ENCODE measurements at places on chromosomes 3 and 15. TPM values are rescaled to one million over a fixed set of nuclear protein-coding genes. Genes with fewer than 3 reads are reported as not detected.

DNA sequence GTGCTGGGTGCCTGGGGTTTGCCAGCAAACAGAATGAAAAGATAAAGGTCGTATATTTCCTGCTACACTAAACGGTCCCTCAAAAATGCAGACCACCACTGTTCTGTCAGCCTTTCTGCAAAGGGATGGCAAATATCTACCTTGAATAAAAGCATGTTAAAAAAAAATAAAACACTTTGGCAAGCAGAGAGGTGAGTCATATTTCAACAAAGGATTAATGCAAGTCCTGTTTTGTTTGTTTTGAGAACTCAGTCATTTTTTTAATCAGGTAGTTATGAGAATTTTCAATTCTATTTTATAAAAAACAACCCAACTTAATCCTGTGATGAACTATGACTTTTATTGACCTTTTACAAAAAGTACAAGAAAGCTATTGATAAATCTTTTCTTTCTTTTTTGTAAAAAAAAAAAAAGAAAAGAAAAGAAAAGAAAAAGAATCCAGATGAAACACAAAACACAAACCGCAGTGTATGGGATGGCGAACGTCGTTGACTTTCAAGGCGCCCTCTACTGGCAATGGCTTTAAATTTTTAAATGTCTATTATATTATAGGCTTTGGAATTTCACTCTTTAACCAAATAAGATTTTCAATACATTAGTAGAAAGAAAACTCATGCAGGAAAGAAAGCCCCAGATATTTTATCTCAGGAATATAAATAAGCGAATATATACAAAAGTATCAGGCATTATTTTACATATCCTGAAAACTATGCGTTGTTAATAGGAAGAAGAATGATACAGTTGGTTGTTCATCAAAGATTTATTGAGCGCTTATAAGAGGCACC lies 87.8 kb downstream of the NCEH1 start:
- peak; percentile 60 for DNase-seq

The TERC gene
- 78.7 TPM for total RNA-seq

DNA sequence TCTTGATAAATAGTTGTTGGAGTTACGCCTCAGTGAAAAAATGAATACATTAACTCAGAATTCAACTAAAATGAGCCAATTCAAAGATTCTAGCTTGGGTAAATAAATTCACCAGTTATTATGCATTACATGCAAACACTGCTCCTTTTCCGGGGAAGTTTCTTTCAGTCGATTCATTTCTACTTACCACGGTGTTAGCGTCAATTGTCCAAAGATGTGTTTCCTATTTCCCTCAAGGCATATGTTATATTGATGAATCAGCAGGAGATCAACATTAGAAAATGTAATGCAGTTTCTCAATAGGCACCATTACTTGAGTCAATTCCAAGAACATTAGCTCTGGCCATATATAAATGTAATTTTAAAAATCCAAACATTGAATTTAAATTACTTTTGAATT lies 517.7 kb downstream of the OTOL1 start:
- no peak for DNase-seq

- DNase-seq: no peak
Observed at GRCh38 chr3:60190073-60190472, 1061.2 kb downstream of the FHIT start.

GRCh38 chr3:9213019-9213634 lies 36.3 kb downstream of the SRGAP3 start:
- no peak for DNase-seq

GRCh38 chr3:169239756-169240155 lies 423.8 kb downstream of the MECOM start:
- no peak for DNase-seq

DNA sequence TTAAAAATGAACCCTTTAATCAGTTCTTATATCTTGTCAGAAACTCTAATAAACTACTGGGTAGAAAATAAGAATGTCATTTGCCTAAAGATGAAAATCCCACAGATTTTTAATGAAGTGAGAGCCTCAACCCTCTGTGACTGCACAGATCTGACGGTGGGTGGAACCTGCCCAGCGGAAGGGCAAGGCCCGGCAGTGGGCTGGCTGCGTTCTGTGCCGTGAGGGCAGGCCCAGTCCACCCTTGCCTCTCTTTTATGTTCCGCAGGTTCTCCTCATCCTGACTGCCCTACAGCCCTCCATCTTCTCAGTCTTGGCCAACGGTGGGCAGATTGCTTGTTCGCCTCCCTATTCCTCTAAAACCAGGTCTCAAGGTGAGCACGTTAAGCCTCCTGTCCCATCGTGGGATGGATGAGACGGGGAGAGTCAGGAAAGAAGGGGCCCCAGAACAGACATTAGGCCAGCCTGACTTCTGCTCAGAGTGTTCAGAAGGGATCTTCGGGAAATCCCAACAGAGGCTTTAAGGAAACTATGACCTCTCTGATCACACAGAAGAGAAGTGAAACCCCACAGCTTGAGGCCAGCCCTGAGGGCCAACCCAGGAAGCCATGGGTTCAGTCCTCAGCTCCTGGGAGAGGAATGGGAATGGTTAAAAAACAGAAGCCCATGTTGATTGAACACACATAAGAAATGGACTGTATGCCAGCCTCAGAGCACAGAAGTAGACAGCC lies 16.0 kb downstream of the SLC51A start:
- no peak for DNase-seq

The CXCR6 gene
- not detected for total RNA-seq

DNA sequence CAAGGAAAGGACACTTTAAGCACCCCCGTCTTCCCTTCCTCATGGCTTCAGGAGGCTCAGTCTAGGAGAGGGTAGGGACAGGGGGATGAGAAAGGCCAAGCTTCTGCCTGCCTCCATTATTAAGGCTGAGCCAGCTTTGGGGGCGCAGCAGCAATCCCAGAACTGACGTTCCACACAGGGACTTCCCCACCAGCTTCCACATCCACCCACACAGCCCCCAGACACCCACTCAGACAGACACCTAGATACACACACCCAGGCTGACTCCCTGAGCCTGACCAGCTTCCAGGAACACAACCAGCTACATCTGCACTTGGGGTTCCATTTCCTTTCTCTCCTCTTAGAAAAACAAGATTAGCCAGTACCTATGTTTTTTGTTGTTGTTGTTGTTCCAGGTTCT lies 4.7 kb downstream of the HCN4 start:
- no peak for DNase-seq

DNA sequence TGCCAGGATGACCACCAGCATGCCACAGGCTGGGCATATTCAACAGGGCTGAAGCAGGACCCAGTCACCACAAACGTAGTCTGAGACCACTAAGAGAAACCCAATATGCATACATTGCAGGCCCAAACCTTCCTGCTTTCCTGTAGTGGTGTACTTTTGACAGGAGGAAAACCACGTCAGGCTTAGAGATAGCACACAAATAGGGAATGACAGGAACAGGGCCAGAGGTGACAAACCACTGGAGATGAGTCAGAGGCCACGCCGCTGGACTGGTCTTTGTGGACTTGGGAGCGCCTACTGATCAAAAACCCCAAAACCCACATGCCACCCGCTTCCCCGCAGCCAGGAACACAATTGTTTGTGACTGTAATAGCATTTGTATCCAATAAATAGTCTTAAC lies 3.6 kb upstream of the EFCAB12 start:
- no peak for DNase-seq

- DNase-seq: no peak
Observed at GRCh38 chr3:146093896-146094295, 67.1 kb downstream of the PLOD2 start.

DNA sequence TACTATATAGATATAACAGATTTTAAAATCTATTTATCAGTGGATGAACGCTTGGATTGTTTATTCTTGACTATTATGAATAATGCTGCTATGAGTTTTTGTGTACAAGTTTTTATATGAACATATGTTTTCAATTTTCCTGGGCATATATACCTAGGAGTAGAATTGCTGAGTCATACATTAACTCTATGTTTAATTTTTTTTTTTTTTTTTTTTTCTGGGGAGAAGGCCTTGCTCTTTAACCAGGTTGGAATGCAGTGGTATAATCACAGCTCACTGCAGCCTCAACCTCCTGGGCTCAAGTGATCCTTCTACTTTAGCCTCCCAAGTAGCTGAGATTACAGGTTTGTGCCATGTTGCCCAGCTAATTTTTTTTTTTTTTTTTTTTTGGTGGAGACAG lies 9.1 kb downstream of the CIDEC start:
- DNase-seq: peak; percentile 46

The IMPG2 gene
- total RNA-seq: 0.03 TPM

The IL17RE gene
- total RNA-seq: 12.8 TPM

DNA sequence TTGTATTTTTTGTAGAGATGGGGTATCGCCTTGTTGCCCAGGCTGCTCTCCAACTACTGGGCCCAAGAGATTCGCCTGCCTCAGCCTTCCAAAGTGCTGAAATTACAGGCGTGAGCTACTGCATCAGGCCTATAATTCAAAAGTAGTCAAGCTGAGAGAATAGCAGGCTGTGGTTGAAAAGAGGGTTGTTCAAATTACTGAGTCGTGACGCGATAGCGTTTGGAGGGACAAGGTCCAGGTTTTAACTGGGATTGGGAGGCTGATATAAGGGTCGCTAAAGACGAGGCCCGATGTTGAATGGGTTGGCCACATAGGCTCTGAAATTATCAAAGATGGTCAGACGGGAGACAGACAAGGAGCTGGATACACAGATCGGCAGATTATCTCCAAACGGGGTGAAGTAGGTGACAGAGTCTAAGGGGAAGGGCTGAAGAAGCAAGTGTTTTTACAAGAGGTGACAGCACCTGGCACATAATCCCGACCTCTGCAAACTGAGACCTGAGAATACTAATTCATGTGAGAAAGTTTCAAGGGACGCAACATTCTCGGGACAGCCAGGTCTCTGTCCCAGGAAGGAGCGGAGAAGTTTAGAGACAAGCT lies 759 bp upstream of the ARID3B start:
- DNase-seq: no peak

Data from foreskin keratinocyte (primary cell).